ENCODE measurements at places on chromosomes 12 and 14.
A peak's percentile ranks its signal among the peaks of the same experiment; 100 is the strongest.

GRCh38 chr14:38611928-38612327 is 356.0 kb upstream of the CLEC14A start:
- DNase-seq, result no peak

DNA sequence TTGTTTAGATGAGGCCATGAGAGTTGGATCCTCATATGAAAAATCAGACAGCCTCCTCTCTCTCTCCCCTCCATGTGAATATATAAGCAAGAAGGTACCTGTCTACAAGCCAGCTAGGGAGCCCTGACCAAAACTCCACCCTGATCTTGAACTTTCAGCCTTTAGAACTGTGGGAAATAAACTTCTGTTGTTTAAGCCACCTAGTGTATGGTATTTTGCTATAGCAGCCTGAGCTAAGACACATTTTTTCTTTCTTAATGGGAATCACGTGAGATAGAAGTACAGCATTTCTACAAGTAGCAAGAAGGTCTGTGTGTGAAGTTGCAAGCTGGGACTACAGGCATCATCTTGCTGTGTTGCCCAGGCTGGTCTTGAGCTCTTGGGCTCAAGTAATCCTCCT is 16.3 kb upstream of the ABHD12B start:
- no peak for DNase-seq

- DNase-seq, result no peak
These were observed 607.8 kb downstream of the SNAPC1 start for GRCh38 chr14:62369919-62370560.

DNA sequence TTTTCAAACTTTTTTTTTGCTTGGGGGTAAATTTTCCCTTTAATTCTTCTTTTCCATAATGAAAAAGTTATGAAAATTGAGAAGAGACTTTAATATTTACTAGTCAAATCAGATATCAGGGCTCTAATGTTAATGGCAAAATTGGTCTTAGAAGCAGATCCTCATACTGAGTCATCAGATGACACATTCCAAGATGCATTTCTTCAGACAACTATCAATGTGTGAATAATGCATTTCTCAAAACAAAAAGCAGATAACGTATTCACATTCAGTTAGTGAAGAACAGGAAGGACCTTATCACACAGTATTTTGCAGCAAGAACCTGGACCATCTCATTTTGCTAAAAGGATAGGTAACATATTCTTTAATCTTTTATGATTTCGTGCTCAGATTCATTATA is 130.7 kb downstream of the GPHN start:
- DNase-seq, result peak; percentile 73

- no peak for DNase-seq
These were observed 7.5 kb upstream of the NID2 start for GRCh38 chr14:52076334-52076733.

DNA sequence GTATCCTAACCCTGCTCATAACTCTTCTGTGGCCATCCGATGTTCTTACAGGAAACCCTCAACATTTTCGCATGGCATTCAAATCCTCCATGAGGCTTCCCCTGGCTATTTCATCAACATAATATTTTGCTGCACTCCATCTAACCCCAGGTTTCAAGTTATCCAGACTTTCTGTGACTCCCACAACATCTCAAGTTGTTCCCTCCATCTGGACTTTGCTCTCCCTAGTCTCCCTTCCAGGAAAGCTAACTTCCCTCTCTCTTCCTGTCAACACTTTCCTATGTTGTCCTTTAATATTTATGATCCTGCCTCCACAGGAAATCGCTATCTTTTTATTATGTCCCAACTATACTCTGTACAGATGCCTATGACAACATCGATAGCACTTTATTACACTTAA is 146.1 kb downstream of the METTL25 start:
- no peak for DNase-seq

DNA sequence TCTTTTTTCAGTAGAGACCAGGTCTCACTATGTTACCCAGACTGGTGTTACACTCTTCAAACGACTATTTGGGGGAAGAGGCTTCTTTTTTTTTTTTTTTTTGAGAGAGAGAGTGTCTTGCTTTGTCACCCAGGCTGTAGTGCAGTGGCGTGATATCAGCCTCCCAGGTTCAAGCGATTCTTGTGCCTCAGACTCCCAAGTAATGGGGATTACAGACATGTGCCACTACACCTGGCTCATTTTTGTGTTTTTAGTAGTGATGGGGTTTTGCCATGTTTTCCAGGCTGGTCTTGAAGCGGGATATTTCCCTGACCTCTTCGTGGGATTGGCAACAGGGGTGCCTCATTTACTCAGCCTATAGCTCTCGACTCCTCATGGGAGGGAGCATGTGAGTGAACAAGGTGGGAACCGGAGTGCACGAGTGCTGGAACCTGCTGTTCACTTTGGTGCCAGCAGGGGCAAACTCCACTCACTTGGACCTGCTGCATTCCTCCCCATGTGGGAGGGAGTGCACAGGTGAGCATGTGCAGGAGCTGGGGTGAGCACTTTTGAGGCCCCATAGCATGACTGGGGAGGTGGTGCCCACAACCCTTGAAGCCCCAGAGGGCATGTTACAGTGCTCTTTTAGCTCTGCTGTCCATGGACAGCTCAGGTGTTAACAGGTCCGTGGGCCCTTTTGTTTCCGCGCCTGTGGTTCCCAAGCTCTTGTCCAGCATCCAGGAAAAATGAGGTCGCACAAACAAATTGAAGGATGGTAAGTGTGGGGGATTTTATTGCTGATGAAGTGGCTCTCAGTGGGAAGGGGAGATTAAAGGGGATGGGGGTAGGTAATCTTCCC is 79.1 kb upstream of the HECTD1 start:
- DNase-seq, result no peak

GRCh38 chr14:76884853-76885276 is 58.7 kb downstream of the LRRC74A start:
- DNase-seq, result no peak

DNA sequence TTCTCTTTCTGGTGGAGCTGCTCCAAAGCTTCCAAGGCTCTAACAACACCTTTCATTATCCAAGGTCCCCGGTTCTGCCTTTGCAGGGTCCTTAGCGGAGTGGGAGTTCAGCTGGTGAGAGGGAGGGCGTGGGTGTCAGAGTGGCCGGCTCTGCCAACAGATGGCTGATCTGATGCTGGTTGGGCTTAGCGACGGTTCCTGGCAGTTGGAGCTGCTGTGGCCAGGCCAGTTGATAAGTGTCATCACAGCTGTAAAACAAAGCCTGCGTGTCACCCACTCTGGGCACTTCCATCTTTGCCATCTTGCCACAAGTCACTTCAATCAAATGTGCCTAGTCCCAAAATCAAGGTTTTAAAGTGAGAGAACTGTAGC is 36.3 kb downstream of the RIN3 start:
- DNase-seq, result no peak

DNA sequence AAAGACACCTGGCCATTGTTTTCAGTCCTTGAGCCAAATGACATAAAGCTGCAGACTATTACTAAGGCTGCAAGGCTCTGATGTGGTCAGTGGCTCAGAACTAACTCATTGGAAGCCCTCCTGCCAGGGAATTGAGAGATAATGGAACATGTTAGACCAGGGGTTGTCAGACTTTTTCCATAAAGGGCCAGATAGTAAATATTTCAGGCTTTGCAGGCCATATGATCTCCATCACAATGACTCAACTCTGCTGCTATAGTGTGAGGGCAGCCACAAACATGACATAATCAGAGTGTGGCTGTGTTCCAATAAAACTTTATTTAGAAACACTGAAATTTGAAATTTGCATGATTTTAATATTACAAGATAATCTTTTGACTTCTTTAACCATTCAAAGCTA is 140.3 kb downstream of the TMEM30B start:
- peak; percentile 28 for DNase-seq

GRCh38 chr12:65335981-65336380 is 57.5 kb downstream of the MSRB3 start:
- no peak for DNase-seq

DNA sequence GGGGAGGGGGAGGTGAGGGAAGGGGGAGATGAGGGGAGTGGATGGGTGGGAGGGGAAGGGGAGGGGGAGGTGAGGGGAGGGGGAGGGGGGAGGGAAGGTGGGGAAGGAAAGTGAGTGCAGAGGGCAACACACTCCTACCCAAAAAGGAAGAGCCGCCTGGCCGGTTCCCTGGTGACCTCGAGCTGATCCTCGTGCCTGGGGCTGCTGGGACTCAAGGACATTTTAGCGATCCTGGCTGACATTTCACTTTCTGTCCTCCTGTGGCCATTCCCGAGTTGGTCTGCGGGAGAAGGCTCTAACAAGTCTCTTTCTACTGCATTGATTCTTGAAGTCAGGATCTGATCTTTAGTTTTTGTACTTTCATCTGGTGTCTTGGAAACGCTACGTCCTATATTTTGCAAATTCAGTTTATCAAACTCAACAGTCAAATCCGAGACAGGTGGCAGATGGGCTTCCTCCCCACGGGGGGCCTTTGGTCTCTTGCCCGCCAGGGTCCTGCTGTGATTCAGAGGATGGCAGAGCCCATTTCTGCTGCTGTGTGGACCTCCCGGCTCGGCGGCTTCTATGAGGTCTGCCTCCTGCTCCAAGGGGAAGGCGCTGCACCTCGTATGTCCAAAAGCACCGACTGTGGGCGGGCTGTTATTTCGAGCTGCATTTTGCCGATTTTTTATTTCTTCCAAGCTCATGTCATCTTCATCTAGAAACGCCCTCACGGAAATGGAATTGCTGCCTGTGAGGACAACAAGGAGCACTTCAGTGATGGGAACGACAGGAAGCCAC is 19.1 kb downstream of the PGAM5 start:
- DNase-seq, result no peak

- no peak for DNase-seq
These were observed 45.8 kb upstream of the PTCSC3 start for GRCh38 chr14:36222337-36222736.

DNA sequence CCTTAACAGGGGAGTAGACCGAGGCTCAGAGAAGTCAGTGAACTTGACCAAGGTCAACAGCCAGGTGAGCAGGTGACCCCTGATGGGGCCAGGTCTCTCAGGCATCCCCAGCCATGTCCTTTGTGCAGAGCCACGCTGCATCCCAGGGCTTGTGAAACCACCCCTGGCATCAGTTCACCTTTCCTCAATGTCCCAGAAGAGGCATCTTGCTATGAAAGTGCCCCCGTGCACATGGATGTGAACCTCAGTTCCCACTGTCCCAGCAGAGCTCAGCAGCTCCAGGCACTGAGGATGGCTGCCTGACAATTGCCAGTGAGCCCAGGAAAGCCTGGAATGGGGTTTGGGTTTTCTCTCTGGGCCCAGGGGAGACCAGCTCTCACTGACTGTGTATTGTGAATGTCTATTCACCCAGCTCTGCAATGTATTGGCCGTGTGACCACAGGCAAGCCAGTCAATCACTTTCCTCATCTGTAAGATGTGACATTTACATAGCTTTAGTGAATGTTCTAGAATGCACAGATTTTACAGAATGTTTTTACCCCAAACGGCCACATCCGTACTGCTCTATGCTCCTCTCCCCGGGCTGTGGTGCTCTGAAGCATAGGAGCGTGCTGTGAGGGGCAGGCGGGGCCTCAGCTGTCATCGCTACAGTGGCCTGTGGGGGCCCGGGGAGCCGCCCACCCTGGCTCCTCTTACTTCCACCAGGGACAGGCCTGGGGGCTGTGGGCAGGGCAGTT is 4.9 kb downstream of the CACNA2D4 start:
- no peak for DNase-seq

DNA sequence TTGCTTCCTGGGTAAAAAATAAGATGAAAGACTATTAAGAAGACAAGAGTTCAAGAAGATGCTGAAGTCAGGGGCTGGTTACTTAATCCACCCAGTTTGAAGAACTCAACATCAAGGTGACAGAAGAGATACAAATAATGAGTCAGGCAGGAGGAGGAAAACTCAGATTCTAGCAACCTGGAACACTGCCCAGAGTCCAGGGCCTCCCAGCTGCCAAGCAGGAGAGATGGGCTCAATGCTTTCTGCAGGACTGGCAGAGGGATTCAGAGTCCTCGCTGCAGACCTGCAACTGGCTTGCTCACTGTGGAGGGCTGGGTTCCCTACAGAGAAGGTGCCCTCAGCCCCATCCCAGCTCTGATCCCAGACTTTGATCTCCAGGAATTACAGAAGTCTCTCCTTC is 28.6 kb upstream of the CEBPE start:
- peak; percentile 82 for DNase-seq
